ENCODE measurements at places on chromosomes 1 and 21. TPM values are rescaled to one million over a fixed set of nuclear protein-coding genes. Genes with fewer than 3 reads are reported as not detected.

The BCAN gene
- polyA plus RNA-seq = not detected

The SPRR3 gene
- polyA plus RNA-seq = not detected

The LCE3D gene
- 0.18 TPM for polyA plus RNA-seq

The LCE1D gene
- polyA plus RNA-seq = not detected

The SYT2 gene
- polyA plus RNA-seq = 0.01 TPM

The TINAGL1 gene
- 0.88 TPM for polyA plus RNA-seq

The CACNA1S gene
- not detected for polyA plus RNA-seq

The ZNF593OS gene
- not detected for polyA plus RNA-seq

The PLA2G2C gene
- polyA plus RNA-seq = not detected

The SLAMF6 gene
- not detected for polyA plus RNA-seq

The MANEAL gene
- 13.8 TPM for polyA plus RNA-seq

The KCNK1 gene
- 6.2 TPM for polyA plus RNA-seq

The AZIN2 gene
- 1.6 TPM for polyA plus RNA-seq

The SPRR2B gene
- not detected for polyA plus RNA-seq

DNA sequence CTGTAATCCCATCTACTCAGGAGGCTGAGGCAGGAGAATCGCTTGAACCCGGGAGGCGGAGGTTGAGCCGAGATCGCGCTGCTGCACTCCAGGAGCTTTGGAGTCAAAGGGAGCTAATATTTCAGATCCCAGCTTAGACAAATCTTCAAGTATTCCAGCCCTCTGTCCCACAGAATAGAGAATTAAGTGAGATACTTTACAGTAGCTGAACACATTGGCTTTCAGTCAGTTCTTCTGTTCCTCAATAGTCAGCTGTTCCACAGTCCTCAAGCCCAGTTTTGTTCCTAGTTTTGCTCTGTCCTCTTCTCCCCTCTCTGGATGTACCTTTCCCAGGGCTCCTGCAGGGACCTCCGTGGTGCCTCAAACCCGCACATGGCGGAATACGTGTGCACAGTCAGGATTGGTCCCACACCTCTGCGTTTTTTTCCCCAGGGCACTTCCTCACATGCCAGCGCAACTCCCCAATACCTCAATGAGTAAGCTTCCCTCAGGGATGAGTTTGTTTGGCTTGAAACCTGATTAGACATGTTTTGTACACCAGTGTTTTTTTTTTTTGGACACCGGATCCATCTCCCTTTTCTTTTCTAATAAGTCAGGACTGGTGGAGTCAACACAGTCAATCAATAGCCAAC is 1.2 kb downstream of the MFN2 start:
- no peak for DNase-seq

GRCh38 chr1:88751714-88752113 is 67.6 kb downstream of the PKN2 start:
- no peak for DNase-seq

- no peak for DNase-seq
Measured at GRCh38 chr1:86155051-86155806, 1.3 kb downstream of the COL24A1 start.

DNA sequence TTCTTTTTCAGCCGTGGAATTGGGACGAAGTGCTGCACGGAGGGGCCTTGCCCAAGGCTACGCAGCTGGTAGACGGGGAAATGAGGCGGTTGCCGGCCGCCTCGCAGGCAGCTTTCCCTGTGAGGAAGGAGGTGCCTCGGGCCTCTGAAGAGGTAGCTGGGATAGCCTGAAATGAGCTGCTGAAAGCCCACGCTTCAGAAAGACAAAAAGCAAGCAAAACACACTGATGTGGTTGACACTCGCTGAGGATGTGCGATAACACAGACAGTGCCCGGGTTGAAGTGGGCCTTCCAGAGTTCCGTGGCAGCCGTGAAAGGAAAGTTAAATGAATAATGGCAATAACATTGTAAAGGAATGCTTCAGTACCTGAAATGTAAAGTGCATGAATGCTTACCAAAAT is 47.2 kb downstream of the S1PR1 start:
- DNase-seq = no peak

DNA sequence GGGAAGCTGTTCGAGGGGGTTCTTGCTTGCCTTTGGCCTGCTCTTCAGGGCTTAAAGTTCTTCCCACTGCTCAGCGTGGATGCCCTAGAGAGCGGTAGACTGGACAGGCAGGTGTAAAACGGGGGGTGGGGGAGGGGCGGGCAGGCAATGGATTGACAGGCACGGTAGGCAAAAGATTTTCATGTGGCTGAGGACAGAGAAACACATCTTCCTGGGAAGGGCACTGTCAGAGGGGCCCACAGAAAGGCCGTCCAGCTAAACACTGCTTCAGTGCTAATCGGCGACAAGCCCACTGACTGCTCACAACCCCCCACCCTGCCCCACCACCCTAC is 412 bp downstream of the ABCA4 start:
- DNase-seq = no peak

DNA sequence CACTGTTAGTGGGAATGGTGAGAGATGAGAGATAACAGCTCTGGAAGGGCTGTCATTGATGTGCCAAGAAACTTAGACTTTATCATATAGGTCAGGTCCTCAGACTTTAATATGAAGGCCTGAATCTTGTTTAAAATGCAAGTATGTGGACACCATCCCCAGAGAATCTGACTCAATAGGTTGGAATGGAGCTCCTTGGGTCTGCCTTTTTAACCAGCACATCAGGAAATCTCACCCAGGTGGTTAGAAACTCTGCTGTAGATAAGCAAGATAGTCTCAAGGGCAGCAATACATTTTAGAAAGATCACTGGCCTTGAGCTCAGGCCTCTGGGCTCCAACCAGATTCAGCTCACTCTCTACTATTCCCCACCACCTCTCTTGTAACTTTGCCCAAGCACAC is 180.4 kb downstream of the SLC44A5 start:
- DNase-seq = no peak

DNA sequence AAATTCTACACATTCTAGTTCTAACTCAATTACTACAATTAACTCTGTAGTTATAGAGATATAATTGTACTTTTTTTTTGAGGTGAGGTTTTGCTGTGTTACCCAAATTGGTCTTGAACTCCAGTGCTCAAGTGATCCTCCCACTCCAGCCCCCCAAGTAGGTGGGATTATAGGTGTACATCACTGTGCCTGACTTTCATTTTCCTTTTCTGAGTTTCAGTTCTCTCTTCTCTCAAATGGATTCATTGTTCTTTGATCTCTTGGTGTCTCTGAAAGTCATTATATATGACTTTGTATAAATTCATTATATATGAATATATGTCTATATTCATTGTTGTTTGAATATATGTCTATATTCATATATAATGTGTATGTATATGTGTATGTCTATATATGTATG is 74.0 kb upstream of the GALNT2 start:
- DNase-seq = no peak

DNA sequence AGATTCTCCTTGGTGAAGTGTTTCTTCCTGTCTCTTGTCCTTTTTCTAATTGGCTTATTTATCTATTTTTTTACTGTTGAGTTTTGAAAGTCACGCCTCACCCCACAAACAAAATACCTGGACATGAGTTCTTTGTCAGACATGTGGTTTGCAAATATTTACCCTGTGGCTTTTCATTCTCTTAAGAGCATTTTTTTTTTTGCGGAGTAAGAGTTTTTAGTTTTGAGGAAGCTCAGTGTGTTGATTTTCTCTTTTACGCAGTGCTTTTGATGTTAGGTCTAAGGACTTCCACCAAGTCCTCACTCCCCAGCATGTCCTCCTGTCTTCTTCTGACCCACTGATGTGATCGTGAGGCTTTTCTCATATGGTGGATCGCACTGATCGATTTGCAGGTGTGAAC is 7.6 kb downstream of the DFFB start:
- no peak for DNase-seq

DNA sequence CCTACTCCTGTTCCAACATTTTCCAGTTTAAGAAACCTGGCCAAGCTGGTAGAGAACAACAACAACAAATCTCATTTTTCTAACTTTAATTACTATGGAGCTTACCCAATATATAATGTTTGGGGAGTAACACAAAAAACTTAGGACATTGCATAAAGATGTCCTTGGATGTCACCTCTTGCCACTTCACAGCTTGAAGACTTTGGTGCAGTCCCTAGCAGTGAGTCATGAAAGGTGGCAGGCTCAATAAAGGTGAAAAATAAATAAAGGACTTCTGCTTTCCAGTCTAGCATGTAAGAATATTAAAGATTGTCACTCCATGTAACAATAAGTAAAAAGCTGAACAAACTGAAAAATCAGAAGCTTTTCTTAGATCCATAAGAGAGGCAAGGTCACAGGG is 17.6 kb upstream of the SELP start:
- DNase-seq = no peak

DNA sequence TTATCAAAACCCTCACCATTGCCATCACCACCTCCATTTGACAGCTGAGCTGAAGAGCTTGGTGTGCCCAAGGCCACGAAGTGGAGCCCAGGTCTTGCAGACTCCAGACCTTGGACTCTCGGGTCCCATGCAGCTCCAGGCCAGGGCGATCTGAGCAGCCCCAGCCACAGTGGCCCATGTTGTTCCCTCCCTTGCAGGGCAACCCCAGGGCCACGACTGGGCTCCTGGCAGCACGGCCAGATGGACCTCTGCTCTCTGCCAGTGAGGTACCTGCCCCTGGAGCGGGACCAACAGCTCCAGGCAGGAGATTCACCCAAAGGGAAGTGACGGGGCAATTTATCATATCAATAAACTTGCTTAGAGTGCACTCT is 182.7 kb upstream of the VAMP3 start:
- DNase-seq = no peak

- no peak for DNase-seq
Measured at GRCh38 chr1:56137521-56138505, 441.6 kb downstream of the PLPP3 start.

GRCh38 chr1:198337886-198338285 is 181.1 kb downstream of the NEK7 start:
- DNase-seq = no peak

GRCh38 chr1:37691497-37692077 is 729 bp upstream of the CDCA8 start:
- DNase-seq = peak; percentile 17

DNA sequence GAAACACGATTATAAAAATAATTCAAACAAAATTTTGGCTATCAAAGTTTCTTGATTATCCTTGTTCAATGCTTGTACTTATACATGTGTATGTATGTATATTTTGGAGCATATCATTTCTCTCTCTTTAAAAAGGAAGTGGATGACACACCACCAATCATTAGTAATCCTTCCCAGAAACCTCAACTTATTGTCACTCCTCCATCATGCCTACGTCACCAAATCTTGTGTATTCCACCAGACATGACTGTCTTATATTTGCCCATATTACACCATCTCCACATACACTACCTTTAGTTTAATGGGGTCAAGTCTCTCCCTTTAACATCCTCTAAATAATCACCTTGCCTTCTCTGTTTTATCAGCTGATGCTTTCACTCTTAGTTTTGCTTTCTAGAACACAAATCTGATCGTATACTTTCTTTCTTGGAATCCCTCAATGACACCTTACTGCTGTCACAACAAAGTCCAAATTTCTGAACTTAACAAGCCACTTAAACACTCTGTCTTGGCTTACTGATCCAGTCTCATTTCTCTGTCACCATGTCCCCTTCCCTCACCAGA is 124.0 kb downstream of the BRINP3 start:
- no peak for DNase-seq

DNA sequence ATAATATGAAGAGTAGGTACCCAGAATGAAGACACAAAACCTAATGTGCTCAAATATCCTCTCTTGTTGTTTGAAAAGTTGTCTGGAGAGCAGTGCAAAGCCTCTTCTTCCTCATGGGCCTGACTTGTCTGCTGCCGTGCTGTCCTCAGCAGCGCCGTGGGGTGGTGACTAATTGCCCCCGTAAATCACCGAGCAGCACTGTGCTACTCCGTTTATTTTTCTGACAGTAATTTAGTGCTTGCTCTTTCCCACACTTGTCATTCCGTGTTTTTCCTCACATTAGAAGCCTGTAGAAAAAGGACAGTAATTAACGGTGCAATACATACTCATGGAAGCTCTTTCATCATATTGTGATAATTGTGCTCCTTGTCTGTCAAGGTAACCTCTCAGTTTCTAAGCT is 114.8 kb upstream of the BARHL2 start:
- no peak for DNase-seq

GRCh38 chr1:50278961-50279360 is 144.3 kb downstream of the DMRTA2 start:
- no peak for DNase-seq

DNA sequence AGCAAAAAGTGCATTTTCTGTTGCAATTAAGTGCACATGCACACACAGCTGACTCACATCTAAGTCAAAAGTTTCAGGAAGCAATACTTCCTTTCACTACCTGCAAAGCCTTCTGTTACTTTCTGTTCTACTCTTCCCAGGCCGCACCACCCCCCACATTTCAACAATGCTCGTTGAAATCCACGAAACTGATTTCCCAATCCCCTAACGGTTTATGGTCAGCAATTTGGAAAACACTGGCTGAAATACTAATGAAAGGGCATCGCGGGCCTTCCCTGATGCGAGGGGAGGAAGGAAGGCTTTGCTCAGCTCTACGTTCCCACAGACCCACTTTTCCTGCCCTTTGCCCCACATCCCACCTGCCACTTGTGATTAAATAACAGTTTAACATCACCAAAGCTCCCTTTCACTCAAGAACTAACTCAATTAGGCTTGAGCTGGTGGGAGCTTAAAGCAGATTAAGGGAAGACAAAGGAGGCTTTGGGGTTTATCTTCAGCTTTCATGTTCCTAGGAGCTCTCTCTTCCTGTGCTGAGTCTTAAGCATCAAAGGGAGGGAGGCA is 243.2 kb upstream of the RAB4A start:
- DNase-seq = no peak

- no peak for DNase-seq
Measured at GRCh38 chr1:170536924-170537551, 5.1 kb downstream of the GORAB start.

GRCh38 chr1:6235296-6235677 is 477 bp downstream of the ICMT start:
- DNase-seq = no peak

- no peak for DNase-seq
Measured at GRCh38 chr1:36222481-36223380, 1.5 kb upstream of the THRAP3 start.

DNA sequence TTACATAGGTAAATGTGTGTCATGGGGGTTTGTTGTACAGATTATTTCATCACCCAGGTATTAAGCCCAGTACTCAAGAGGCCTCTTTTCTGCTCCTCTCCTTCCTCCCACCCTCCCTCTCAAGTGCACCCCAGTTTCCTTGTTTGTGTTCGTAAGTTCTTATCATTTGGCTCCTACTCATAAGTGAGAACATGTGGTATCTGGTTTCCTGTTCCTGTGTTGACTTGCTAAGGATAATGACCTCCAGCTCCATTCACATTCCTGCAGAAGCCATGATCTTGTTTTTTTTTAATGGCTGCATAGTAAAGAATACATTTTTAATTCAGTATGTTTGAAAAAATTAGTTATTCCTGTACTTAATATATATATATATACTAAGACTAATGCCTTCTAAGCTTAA is 107.7 kb downstream of the CLDN17 start:
- DNase-seq = no peak

DNA sequence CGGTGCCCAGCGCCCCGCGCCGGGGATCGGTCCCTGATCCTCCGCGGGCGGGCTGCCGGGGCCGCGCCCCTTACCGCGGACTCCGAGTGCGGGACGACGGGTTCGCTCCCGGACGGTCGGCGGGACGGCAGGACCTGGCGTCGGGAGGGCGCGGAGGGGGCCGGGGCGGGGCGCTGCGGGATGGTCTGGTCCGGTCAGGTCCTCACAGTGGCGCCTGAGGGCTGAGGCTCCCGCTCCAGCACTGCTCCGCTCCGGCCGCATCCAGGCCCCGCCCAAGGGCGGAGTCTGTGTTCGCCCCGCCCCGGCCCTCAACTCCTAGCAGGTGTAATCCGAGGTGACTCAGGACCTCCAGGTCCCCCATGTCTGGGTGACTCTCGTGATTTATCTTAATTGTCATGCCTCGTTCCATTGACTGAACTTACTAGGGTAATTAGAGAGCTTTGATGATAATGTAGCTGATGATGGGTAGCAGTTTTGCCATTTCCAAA is at the start of gene RAB3B:
Gene RAB3B (minus strand): TSS at position 223 of the 488 bp plus-strand sequence. CDS start 13,583 bp downstream, outside the sequence.
- DNase-seq = peak; percentile 51

All from A549 (cell line).